ENCODE measurements at places on chromosomes 3 and 15. TPM values are rescaled to one million over a fixed set of nuclear protein-coding genes. Genes with fewer than 3 reads are reported as not detected.

DNA sequence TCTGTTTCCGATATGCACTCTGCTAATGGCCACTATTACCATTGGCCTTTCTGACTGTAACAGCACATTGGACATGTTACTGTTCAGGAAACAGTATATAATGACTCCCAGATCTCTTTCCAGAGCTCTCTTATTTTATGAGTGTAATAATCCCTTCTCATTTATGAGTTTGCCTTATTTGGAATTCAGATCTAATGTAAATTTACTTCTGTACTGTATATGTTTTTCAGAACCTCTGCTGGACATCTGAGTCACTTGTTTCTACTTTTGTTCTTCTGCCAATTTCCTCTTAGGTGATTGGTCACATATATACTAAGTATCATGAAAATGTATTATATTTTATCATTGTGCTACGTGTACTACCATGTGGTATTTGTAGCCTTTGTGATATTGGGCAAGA is 30.5 kb downstream of the RSRC1 start:
- H3K27me3 ChIP-seq, result no peaks in the 10 kb centered on the region
- DNase-seq, result no peak
- H3K4me1 ChIP-seq, result no peaks in the 10 kb centered on the region
- H3K36me3 ChIP-seq, result peaks cover 3% of the 10 kb centered on the region
- H3K4me3 ChIP-seq, result no peak overlapping the region

MFGE8 gene
- total RNA-seq, result 6.6 TPM

DNA sequence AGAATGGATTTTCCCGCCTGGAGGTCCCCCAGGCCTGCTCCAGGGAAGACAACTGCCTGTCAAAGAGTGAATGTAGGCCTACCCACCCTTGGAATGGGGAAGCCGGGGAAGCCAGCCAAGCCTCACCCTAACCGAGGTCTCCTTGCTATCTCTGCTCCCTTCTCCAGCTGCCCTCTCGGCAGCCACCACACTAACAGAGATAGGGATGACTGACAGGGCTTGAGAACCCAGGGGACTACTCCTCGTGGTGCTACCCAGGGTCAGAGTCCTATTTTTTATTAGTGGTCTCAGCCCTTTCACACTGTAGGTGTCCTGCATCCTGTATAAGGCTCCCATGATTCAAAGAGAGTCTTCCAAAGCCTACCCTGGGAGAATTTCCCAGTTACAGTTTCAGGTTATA is 160.6 kb upstream of the CHRM5 start:
- H3K4me1 ChIP-seq, result no peaks in the 10 kb centered on the region
- no peak overlapping the region for H3K27ac ChIP-seq
- no peak overlapping the region for H3K4me3 ChIP-seq
- H3K27me3 ChIP-seq, result peaks cover 3% of the 10 kb centered on the region
- no peaks in the 10 kb centered on the region for H3K36me3 ChIP-seq

DNA sequence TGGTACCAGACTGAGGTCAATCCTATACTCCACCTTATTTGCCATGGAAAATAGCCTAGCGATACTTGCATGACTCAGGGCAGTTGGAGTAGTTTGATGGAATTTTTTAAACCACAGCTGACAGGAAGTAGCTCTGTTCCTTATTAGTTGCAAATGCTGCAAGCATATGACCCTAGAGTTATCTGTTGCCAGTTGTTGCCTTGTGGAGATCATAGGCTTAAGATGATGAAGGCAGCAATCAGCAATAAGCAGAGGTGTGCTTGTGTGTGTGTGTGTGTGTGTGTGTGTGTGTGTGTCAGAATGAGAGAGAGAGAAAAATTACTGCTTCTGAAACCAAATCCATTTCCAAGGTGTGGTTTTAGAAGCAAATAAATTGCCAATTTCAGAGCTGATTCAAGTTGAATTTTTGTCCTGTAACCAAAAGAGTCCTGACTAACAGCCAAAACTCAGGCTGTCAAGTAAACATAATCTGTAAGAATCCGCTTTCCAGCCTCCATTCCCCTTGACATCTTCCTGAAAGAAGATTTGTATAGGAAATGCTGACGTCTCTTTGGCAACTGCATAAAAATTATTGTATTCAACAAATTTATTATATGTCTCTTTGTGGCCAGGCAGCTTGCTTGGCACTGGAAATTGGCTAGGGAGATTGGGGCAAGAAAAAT is 141.2 kb downstream of the SERPINI1 start:
- no peaks in the 10 kb centered on the region for H3K36me3 ChIP-seq
- H3K27me3 ChIP-seq, result no peaks in the 10 kb centered on the region
- H3K27ac ChIP-seq, result no peak overlapping the region
- no peak for DNase-seq
- no peaks in the 10 kb centered on the region for H3K4me1 ChIP-seq
- no peak overlapping the region for H3K4me3 ChIP-seq

DNA sequence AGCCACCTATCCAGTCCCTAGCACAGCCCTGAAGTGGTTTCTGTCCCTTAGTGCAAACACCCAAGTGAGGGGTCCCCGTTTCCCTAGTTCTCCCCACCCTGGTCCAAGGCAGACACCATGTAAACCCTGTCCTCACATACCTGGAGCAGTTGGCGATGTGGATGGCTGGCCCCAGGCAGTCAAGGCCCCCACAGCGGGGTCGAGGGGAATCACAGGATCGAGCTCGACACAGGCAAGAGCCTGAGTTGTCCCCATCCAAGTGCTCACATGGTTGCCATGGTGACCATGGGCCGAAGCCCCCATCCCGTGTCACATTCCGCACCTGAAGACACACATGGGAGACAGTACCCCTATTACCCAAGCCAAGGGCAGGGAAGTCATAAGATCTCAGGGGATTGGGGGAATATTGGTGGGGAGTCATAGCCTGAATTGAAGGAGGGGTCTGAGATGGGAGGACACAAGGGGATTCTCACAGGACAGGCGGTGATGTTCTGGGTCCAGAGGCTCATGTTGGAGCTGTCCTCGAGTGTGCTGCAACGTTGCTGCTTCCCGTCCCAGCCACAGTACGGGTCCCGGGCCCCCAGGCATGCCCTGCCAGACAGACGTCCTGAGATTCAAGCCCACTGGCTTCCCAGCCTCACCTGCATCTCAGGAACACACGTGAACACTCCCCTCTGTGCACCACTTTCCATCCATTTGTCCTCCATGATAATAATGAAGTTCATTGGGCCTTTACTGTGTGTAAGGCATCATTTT is 112.1 kb downstream of the SEMA5B start:
- no peaks in the 10 kb centered on the region for H3K4me1 ChIP-seq
- H3K4me3 ChIP-seq, result no peak overlapping the region
- no peaks in the 10 kb centered on the region for H3K36me3 ChIP-seq
- H3K27ac ChIP-seq, result no peak overlapping the region

IL17RB gene
- 11.8 TPM for total RNA-seq

- no peaks in the 10 kb centered on the region for H3K27me3 ChIP-seq
- no peak for DNase-seq
- H3K4me3 ChIP-seq, result no peak overlapping the region
- no peaks in the 10 kb centered on the region for H3K36me3 ChIP-seq
- no peaks in the 10 kb centered on the region for H3K4me1 ChIP-seq
- no peak overlapping the region for H3K27ac ChIP-seq
Observed at GRCh38 chr15:59116141-59116540, 11.2 kb downstream of the CCNB2 start.

DNA sequence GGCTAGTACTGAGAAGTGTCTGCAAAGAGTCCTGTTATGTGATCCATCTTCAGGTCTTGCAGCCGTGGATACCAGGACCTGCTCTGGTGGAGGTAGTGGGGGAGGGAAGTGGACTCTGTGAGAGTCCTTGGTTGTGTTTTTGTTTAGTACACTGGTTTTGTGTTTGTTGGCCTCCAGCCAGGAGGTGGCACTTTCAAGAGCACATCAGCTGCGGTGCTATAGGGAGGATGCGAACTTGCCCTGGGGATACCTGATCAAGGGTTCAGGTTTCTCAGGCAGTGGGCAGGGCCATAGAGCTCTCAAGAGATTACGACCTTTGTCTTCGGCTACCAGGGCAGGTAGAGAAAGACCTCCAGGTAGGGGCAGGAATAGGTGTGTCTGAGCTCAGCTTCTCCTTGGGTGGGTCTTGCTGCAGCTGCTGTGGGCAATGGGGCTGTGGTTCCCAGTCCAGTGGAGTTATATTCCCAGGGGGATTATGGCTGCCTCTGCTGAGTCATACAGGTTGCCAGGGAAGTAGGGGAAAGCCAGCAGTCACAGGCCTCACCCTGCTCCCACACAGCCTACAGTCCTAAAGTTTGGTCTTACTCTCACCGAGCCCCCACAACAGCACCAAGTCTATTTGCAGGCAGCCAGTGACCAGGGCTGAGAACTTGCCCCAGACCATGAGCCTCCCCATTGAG is 132.8 kb upstream of the NPHP3 start:
- H3K36me3 ChIP-seq, result no peaks in the 10 kb centered on the region
- no peak overlapping the region for H3K27ac ChIP-seq
- H3K27me3 ChIP-seq, result no peaks in the 10 kb centered on the region
- no peak overlapping the region for H3K4me3 ChIP-seq
- DNase-seq, result no peak
- no peaks in the 10 kb centered on the region for H3K4me1 ChIP-seq

GRCh38 chr3:7637694-7638093 is 776.8 kb downstream of the GRM7 start:
- no peak for DNase-seq
- H3K4me1 ChIP-seq, result peaks cover 2% of the 10 kb centered on the region
- H3K36me3 ChIP-seq, result no peaks in the 10 kb centered on the region

- no peaks in the 10 kb centered on the region for H3K36me3 ChIP-seq
- H3K27ac ChIP-seq, result no peak overlapping the region
- DNase-seq, result no peak
- H3K4me3 ChIP-seq, result no peak overlapping the region
- H3K4me1 ChIP-seq, result peaks cover 2% of the 10 kb centered on the region
- H3K27me3 ChIP-seq, result no peaks in the 10 kb centered on the region
Observed at GRCh38 chr3:111729087-111729846, 129.8 kb upstream of the PHLDB2 start.

ARHGEF26 gene
- total RNA-seq, result 1.4 TPM

P2RY12 gene
- 1.3 TPM for total RNA-seq

ATP2B2 gene
- 26.8 TPM for total RNA-seq

ARGFX gene
- total RNA-seq, result not detected

GRCh38 chr3:194727435-194728128 is 41.9 kb downstream of the FAM43A start:
- H3K36me3 ChIP-seq, result no peaks in the 10 kb centered on the region
- H3K4me3 ChIP-seq, result no peak overlapping the region
- DNase-seq, result no peak

SLC9C1 gene
- total RNA-seq, result not detected

ZNF662 gene
- 2.8 TPM for total RNA-seq

CTXN2 gene
- total RNA-seq, result not detected

RHCG gene
- 0.19 TPM for total RNA-seq

DNA sequence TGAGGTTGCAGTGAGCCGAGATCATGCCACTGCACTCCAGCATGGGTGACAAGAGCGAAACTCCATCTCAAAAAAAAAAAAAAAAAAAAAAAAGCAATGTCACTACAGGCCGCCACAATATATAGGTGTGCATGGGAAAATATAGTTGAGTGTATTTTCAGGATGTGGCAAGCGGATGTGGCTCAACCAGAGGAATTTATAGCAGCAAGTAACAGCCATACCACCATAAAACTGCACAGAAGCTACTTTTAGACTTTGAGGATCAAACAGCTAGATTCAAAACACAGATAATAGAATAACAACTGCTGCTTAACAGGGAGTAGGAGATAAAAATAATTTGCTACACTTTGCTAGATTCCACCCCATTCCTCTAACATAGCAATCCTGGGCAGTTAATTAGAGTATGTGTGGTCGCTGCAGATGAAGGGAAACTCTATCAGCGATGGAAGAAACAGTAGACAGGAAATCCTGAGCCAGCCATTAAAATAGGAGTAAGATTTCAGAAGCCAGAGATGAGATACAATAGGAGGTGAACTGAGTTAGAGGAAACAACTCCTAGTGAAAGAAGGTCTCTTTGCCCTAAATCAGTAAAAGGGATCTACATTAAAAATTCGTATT is 318.7 kb upstream of the STT3B start:
- H3K4me3 ChIP-seq, result no peak overlapping the region
- no peaks in the 10 kb centered on the region for H3K4me1 ChIP-seq
- H3K36me3 ChIP-seq, result no peaks in the 10 kb centered on the region
- DNase-seq, result no peak
- H3K27ac ChIP-seq, result no peak overlapping the region

TICRR gene
- total RNA-seq, result 7.3 TPM

GRCh38 chr3:16286161-16286560 is 21.1 kb downstream of the OXNAD1 start:
- H3K4me1 ChIP-seq, result peaks cover 5% of the 10 kb centered on the region
- H3K36me3 ChIP-seq, result peaks cover 8% of the 10 kb centered on the region
- H3K27ac ChIP-seq, result no peak overlapping the region
- no peak for DNase-seq
- H3K27me3 ChIP-seq, result no peaks in the 10 kb centered on the region

DENND6A gene
- total RNA-seq, result 12.2 TPM

ONECUT1 gene
- 51.0 TPM for total RNA-seq

- H3K36me3 ChIP-seq, result no peaks in the 10 kb centered on the region
- H3K4me1 ChIP-seq, result no peaks in the 10 kb centered on the region
- no peak overlapping the region for H3K27ac ChIP-seq
- H3K4me3 ChIP-seq, result no peak overlapping the region
Observed at GRCh38 chr3:126758882-126759281, 54.8 kb downstream of the CHCHD6 start.

RTP1 gene
- total RNA-seq, result not detected

LRRIQ4 gene
- not detected for total RNA-seq

GRCh38 chr3:107981471-107982111 is 109.2 kb downstream of the CD47 start:
- H3K27ac ChIP-seq, result no peak overlapping the region
- H3K4me3 ChIP-seq, result no peak overlapping the region
- H3K27me3 ChIP-seq, result no peaks in the 10 kb centered on the region
- H3K4me1 ChIP-seq, result peaks cover 2% of the 10 kb centered on the region
- no peaks in the 10 kb centered on the region for H3K36me3 ChIP-seq

- H3K36me3 ChIP-seq, result no peaks in the 10 kb centered on the region
- H3K4me3 ChIP-seq, result no peak overlapping the region
- H3K27me3 ChIP-seq, result no peaks in the 10 kb centered on the region
- H3K27ac ChIP-seq, result peak overlapping the region; percentile 22
Observed at GRCh38 chr3:30631243-30631904, 25.0 kb downstream of the TGFBR2 start.

TMCO5A gene
- not detected for total RNA-seq

DNA sequence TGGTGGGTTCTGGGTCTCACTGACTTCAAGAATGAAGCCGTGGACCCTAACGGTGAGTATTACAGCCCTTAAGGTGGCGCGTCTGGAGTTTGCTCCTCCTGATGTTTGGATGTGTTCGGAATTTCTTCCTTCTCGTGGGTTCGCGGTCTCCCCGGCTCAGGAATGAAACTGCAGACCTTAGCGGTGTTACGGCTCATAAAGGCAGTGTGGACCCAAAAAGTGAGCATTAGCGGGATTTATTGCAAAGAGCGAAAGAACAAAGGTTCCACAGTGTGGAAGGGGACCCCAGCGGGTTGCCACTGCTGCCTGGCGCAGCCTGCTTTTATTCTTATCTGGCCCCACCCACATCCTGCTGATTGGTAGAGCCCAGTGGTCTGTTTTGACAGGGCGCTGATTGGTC is 420.5 kb upstream of the BCHE start:
- DNase-seq, result no peak
- no peak overlapping the region for H3K27ac ChIP-seq
- H3K4me1 ChIP-seq, result no peaks in the 10 kb centered on the region
- H3K36me3 ChIP-seq, result no peaks in the 10 kb centered on the region
- no peaks in the 10 kb centered on the region for H3K27me3 ChIP-seq

Measured in liver (tissue), 10 donors.